ENCODE measurements at places on chromosomes 12 and 14.

- no peak for DNase-seq
Measured at GRCh38 chr12:69645031-69645430, 34.3 kb upstream of the LRRC10 start.

- DNase-seq = no peak
Measured at GRCh38 chr14:103045371-103045869, 11.9 kb downstream of the CDC42BPB start.

GRCh38 chr12:24280056-24280842 is 330.8 kb upstream of the SOX5 start:
- DNase-seq = no peak

DNA sequence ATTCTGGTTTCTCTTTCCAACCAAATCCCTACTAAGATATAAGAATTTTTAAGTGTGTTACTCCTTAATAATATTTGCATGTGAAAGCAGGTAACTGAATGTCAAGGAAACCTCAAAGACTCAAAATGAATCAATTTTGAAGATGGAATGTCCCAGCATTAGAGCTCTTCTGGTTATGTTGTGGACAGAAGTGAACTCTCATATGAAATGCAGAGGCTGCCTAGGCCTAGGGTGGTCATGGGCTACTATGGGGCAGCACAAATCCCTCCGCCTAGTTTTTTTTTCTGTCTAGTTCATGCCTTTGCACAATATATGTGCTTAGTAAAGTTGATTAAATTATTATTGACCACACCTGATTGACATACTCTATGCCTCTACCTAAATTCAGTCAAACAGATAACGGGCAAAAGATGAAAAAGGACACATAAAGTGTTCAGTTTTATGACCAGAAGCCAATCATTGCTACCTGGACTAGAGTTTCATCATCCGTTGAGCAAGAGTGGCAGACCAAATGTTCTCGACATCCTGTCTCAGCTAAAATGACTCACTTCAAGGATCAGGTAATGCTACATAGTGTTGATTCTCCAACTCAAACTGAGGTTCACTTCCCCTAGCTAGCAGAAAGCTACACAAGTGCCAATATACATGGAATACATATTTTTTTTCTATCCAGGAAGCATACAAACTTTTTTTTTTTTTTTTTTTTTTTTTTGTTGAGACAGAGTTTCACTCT is 1211.4 kb downstream of the VRK1 start:
- no peak for DNase-seq

GRCh38 chr14:103816991-103817390 is 30.4 kb downstream of the PPP1R13B start:
- no peak for DNase-seq

GRCh38 chr14:23365036-23365731 is at the start of gene EFS:
TSS of gene EFS (minus strand) at chr14:23365172. CDS start at chr14:23365025, 147 bp downstream.
- DNase-seq = no peak

DNA sequence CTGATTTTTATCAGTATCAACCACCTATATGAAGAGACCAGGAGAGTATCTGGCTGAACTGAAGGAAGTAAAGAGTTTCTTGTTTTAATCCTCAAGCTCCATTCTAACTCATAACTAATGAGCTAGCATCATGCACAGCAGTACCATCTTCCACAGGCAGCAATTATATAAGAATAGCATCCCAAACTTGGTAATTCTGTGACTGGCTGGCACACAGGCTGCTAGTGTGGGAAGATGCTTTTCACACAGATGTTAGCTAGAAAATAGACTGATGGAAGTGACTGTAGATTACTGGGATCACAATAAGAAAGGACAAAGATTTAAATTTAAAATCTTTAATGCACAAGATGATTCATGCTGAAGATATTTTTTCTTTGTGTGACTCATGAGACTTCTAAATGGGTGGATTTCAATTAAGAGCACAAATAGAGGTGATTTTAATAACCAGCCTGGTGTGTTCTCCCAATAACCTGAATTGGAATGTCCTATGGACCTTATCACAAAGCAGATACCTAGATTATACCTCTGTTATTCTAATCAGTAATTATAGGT is 417.7 kb upstream of the ATXN7L3B start:
- no peak for DNase-seq

DNA sequence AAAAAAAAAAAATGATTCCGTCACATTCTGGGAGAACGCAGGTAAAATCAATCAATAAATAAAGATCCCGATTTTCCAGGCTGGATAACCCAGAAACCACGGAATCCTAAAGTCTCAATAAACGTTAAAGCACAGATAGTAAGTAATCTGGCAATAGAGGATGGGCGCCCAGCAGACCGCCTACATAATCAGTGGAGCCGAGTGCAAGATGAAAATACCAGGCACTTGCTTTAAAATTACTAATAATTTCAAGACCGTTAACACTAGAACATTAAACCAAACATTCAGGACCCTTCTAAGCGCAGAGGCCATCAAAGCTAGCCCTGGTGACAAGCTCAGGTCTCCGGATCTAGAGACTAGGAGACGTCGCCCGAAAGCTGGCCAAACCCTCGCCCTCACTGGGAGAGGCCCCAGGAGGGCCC is 1.2 kb upstream of the DCAF11 start:
- no peak for DNase-seq

GRCh38 chr14:104171895-104172294 is 33.5 kb downstream of the KIF26A start:
- DNase-seq = no peak

GRCh38 chr14:25006961-25007795 is 42.8 kb downstream of the STXBP6 start:
- no peak for DNase-seq

DNA sequence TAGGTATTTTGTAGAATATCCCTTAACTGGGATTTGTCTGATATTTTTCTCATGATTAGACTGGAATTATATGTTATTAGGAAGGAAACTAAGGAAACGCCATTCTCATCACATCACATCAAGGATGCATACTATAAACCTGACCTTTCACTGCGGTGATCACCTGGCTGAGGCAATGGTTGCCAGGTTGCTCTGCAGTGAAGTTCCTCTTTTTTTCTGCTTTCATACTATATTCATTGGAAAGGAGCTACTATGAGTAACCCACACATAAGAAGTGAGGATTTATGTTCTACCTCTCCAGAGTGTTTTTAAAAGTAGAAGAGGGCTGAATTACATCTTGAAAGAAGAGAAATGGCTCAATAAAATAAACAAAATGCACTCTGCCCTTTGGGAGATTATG is 31.0 kb upstream of the GRIP1 start:
- DNase-seq = no peak

DNA sequence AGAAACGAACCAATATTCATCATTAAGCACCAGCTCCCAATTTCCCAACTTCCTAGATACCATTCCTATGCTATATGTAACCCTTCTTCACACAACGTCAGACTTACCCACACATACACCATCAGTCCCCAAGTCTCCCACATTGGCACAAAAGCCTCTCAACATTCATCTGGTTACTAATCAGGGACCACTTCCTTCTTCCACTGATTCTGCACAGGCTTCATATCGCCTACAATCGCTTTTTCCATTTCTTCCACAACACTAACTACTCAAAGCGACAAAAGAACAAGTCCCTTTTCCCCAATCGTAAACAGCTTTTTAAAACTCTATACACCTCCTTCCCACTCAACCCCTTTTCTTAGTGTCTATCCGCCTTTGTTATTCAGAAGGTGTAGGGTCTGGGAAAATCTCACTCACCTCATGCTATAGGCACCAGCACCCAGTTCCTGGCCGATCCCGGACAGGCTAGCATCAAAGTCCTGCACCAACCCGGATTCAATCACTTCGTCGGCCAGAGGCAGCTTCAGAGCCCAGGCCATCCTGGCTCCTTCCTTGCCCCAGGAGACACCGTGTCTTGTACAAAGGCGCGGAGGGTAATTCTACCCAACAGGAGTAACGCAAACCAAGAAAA is 936 bp downstream of the TFCP2 start:
- DNase-seq = no peak

DNA sequence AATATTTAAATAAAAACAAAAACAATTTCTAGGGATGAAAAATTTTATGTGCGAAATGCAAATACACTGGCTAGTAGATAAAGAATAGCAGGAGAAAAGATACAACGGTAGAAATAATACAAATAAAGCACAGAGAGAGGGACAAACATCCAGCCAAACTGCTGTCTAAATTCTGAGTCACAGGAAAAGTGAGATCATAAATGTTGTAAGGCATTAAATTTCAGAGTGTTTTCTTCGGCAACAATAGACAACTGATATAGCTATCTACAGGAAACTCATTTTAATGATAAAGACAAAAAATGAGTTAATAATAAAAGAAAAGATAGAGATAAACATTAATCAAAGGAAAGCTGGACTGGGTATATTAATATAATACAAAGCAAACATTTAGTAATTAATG is 122.2 kb downstream of the NTS start:
- DNase-seq = no peak

DNA sequence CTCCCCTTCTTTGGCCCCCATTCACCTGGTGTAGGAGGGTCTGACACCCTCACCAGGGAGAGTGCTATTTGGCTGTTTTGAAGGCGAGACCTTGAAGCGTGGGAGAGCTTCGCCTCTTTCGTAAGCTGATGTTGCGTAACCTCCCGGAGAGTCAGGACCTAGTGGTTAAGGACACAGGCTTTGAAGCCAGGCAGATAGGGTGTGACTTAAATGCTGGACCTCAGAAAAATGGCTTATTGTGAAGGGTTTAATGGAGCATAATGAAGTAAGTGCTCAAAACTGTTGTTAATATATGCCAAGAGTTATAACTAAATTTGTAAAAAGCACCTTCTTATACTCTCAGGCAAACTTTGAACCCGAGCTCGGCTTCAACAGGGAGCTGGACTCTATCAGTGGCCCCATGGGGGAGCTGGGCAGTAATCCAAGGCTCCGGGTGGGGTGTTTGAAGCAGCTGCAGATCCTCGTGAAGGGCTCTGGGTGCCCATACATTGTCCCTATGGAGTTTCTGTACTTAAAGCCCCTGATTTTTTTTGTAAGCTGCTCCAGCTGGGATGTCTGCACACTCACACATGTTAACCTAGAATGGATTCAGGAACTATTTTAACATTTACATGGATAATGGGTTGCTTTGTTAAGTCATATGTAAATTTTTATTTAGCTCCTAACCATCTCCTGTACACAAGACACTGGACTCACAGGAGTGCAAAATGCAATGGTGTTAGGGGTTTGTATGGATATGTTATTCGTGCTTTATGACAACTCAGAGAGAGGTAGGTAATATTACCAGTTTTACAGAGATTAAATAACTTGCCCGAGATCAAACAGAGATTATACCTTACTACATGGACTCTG is 26.0 kb downstream of the PPFIBP1 start:
- DNase-seq = no peak

DNA sequence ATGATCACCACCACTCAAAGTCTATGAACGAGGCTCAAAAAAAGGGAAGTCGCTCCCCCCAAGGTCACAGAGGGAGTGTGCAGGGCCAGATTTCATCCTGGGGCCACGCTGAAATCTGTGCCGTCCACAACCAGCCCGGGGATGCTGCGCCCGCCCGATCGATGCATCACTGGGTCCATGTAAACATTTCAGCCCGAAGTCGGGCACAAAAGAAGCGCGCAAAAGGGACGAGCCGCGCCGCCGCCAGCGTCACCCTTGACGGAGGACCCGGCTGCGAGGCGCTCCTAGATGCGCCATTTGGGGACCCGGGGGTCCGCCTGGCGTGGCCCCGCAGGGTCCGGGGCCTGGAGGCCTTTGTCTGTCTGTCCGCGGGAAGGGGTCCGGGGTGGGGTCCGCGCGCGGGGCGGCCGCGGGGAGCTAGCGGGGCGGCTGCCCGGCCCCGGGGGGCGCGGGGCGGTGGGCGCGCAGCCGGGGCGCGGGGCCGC is 503 bp downstream of the FBXO21 start:
- peak; percentile 10 for DNase-seq

- no peak for DNase-seq
Measured at GRCh38 chr12:116074686-116075085, 202.8 kb downstream of the MED13L start.

- DNase-seq = no peak
Measured at GRCh38 chr12:29589286-29589820, 91.9 kb upstream of the OVCH1 start.

DNA sequence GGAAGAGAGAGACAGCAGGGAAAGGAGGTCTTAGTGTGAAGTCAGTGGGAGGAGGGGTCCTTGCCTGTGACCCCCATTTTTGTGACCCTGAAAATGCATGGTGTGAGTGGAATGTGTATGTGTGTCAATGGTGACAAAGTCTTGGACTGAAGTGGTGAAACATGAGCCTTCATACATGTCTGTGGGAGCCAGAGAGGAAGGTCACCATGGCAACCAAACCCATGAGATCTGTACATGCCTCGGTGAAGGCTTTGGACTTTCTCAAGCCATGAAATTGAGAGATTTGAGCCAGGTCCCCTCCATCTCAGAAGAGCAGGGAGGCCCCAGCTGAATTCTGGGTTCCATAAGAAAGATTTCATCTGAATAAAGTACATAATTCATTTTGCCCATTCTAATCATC is 108.7 kb downstream of the TTC8 start:
- DNase-seq = no peak

- DNase-seq = no peak
Measured at GRCh38 chr12:90690120-90690519, 264.9 kb downstream of the CCER1 start.

- DNase-seq = no peak
Measured at GRCh38 chr14:92323916-92324818, 1.2 kb downstream of the SLC24A4 start.

- DNase-seq = peak; percentile 33
Measured at GRCh38 chr12:11553871-11554533, 95.5 kb upstream of the ETV6 start.

- DNase-seq = no peak
Measured at GRCh38 chr12:10363914-10364814, 25.7 kb downstream of the KLRK1 start.

- DNase-seq = no peak
Measured at GRCh38 chr14:82080370-82080769, 546.7 kb upstream of the SEL1L start.

DNA sequence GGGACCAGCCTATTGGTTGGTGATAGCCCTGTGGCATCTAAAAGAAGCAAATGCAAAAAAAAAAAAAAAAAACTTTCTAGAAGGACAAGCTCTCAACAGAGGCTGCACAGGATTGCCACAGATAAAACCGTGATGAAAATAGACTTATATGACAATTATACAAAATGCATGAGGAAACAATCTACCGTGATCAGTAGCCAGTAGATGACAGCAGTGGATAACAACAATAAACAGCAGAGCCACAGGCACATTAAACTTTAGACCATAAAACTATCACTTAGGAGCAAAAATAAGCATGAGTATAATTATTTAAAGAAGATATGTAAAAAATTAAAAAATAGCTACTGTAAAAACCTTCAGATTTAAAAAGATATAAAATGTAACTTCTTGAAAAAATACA is 183.5 kb upstream of the ABCD2 start:
- DNase-seq = no peak

DNA sequence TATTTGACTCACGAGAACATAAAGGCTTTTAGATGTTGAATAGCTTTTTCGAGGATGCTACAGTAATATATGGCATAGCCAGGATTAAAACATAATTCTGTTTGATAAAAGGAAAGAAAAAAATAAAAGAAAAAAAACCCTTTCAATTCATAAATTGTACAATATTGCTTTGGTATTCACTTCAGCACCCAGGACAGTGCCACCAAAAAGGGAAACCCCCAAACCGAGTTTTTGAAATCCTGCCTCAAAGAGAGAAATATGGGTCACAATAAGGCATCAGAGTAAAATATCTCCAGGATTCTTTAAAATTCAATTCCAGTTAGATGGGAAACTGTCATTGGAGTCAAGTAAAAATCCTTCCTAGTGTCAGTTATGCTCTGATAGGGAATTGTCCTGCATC is 551.2 kb upstream of the SEL1L start:
- no peak for DNase-seq
